ENCODE measurements at places on chromosomes 4 and X.

DNA sequence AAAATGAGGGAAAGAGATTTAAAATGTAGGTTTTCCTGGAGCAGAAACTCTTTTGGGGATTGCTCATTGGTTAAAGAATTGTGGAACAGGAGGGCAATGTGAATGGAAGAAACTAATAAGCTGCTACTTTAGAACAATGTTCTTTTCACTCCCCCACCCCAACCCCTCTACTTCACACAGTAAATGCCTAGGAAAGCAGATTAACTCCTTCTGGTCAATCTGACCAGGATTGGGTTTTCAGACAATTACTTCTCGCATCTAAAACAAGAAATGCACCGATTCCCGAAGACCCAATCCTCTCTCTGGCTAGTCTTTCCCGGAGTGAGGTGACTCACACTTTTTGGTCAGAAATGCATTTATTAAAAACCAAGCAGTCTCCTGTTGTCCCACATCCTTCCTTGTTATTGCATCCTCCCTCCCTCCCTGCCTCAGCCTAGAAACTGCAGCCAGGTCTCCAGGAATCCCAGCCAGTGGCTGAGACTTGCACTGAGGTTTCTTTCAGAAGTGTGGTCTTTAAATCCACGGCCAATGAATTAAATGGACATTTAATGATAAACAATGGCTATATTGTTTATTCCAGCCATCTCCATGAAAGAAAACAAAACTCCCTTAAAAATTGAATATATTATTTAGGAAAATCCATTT, 21.4 kb downstream of the MFAP3L start:
- no peak for DNase-seq

- no peak for DNase-seq
Measured at GRCh38 chr4:41880840-41881831, 54.1 kb upstream of the TMEM33 start.

- DNase-seq: no peak
Measured at GRCh38 chr4:107069049-107069448, 32.9 kb upstream of the DKK2 start.

GRCh38 chr4:110682311-110682710, 59.4 kb upstream of the PITX2 start:
- no peak for DNase-seq

- DNase-seq: no peak
Measured at GRCh38 chr4:73593631-73594241, 26.5 kb downstream of the RASSF6 start.

GRCh38 chr4:172232966-172233365, 419.8 kb downstream of the GALNTL6 start:
- no peak for DNase-seq

DNA sequence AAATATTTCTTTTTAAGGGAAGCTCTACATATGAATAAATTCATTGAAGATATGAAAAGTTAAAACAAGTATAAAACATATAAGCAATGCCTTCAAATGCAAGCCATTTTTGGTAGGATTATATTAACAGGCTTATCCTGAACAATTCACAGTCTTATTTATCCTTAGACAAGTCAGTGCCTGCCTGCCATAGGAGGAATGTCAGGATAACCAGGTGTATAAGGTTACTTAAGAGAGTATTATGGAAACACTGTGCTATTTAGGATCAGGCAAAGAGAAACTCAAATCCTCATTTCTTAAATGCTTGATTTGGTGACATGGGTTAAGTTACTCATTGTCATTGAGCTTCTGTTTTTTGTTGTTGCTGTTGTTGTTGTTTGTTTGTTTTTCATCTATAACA, 2029.9 kb upstream of the AGA start:
- DNase-seq: no peak

- no peak for DNase-seq
Measured at GRCh38 chrX:96682516-96682915, 2.1 kb upstream of the DIAPH2 start.

GRCh38 chr4:4662230-4662629, 120.4 kb upstream of the STX18 start:
- no peak for DNase-seq

GRCh38 chr4:7390336-7390735, 44.4 kb downstream of the PSAPL1 start:
- no peak for DNase-seq

- no peak for DNase-seq
Measured at GRCh38 chrX:97858592-97858991, 974.9 kb downstream of the RPA4 start.

- DNase-seq: no peak
Measured at GRCh38 chr4:76651616-76652015, 216.6 kb downstream of the SHROOM3 start.

DNA sequence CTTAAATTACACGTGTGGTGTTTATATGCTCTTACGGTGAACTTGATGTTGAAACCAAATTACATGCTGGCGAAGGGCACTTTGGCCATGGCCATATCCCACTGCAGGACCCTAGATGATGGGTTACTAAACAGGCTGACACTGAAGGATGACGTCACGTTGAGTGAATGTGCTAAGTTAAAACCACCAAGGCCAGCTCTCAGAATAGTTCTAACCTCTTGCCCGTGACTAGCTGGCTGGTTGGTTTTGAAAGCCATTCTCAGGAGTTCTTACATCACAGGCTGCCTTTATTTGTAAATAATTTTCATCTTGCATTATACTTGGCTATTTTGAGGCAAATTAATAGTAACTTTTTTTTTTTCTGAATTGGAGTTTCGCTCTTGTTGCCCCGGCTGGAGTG, 41.3 kb upstream of the PHEX start:
- no peak for DNase-seq

DNA sequence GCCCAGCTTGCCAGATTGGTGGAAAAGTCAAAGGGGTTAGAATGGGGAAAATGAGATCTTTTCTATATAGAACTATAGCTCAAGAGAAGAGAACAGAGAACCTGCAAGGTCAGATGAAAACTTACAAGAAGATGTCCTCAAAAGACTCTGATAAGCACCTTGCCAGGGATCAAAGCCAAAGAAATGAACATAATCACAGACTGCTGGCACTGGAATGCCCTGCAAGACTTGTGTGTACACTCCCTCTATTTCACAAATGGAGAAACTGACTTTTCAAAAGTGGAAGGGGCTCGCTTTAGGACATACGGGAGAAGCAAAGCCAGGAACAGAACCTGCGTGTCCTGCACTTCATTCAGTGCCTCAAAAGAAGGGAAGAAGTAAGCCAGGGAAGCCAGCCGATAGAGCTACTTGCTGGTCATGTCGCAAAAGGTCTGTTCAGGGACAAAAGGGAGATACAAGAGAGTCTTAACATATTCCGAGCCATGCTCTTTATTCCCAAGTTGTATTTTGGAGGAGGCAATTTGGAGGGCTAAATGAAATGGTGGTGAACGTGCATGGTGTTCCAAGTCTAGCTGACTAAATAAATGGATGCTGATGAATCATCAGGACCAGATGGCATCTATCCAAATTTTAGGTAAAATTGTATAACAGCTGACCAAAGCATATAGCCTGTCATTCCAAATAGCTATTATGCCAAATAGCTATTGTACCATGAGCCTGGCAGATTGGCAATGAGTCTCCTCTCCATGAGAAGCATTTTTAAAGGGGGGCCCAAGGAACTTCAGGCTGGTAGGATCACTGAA, 175.6 kb upstream of the GPC4 start:
- DNase-seq: no peak

- no peak for DNase-seq
Measured at GRCh38 chrX:118156953-118157608, 40.5 kb upstream of the KLHL13 start.

- DNase-seq: no peak
Measured at GRCh38 chr4:61750810-61751209, 550.7 kb downstream of the ADGRL3 start.

DNA sequence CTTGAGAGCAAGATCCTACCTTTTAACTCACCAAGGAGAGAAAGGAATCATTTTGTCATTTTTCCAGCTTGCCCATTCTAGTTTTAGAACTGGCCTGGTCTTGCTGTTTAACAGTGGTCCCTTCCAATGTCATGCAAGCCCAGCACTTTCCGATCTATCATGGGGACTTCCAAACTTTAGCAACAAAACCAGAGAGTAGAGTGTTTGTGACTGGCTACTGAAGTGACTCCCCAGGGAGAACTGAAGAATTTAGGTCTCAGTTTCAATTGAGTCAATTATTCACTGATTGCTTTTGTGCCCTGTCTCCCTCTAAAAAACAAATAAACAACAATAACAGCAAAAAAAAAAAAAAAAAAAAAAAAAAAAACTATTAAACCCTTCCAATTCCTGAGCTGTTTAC, 108.3 kb downstream of the LHFPL1 start:
- no peak for DNase-seq

DNA sequence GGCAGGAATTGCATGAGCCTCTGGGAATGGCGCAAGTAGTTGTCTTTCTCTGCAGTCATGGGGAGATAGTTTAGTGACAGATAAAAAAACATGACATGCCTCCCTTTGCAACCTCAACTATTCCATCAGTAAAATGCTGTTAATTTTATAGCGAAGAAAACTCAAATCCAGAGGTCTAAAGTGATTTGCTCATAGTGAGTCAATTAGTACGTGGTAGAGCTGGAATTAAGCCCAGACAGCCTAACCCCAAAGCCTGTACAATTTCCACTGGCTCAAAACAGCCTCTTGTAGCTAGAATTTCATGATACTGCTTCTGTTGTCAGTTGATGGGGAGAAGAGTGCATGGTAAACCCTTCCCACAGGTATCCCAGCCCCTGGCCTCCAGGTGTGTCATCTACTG, 81.3 kb upstream of the TRPC5 start:
- DNase-seq: no peak

- no peak for DNase-seq
Measured at GRCh38 chr4:38684951-38685844, 21.2 kb downstream of the KLF3 start.

- DNase-seq: no peak
Measured at GRCh38 chr4:6179362-6179761, 21.0 kb downstream of the JAKMIP1 start.

DNA sequence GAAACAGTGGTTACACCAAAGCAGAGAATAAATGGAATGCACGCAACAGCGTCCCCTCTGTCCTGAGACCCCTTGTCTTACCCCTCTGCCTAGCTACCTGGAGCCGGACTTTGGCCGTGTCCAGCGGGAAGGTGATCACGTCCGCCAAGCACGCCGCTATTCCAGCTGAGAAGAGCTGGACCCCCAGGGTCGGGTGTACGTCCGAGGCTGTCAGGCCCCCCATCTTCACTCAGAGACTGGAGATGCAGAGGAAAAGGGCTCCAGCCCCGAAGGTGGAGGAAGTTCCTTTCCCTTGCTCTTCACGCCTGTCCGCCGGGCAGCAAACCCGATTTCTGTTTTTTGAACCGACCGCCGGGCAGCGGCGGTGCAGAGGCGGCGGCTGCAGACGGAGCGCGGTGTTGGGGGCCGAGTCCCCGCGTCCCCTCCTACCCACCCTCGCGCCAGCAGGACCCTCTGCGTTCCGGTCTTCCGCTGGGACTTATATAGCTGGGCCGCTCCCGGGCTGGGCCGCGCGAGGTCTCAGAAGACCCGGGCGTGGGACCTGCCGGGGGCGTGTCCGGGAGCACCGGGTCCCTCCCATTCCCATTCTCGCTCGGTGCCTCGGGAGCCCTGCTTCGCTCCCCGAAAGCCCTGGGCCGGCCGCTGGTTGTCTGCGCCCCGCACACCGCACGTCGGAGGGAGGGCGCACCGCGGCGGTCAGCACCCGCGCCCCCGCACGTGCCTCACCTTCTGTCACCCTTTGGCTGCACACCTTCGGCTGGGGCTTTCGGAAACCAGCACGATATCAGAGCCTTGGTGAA, at the start of gene UCP1:
TSS of gene UCP1 (minus strand) at position 455 of the 800 bp plus-strand sequence. CDS start at position 223, 232 bp downstream.
- DNase-seq: no peak

DNA sequence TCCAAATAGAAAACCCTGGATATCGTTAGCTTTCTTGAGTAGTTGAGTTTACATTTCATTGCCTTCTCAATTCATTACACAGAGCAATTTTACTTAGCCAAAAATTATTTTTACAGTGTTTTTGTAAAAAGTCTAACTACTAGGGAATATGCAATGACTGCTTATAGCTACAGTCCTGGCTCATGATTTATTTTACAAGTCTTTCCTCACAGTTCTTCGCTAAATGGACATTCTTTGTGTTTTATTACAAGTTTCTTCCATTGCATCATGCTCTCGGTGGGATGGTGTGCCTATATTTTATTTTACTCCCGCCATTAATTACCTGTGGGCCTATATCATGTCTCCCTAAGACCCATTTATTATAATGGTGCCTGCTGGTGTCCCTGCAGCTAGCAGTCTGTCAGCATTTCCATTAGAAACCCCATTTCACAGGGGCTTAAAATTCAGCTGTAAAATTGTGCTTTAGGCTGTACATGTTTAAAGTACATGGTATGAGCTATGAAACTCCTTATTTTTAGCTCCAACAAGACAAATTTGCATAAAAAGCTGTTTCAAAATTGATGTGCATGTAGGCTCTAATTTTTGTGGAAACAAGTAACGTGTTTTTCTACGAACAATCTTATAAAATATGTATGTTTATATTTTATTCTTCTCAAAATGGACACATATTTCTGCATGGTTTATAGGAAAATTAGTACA, 227.4 kb downstream of the SLC7A11 start:
- no peak for DNase-seq

- DNase-seq: no peak
Measured at GRCh38 chr4:110849461-110849860, 226.6 kb upstream of the PITX2 start.

DNA sequence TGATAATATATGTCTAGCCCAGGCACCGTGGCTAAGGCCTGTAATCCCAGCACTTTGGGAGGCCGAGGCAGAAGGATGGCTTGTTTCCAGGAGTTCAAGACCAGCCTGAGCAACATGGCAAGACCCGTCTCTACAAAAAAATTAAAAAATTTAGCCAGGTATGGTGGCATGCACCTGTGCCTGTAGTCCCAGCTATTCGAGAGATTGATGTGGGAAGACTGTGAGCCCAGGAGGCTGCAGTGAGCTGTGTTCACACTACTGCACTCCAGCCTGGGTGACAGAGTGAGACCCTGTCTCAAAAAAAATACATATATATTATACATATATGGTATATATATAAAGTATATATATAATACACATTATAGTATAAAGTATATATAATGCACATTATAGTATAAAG, 162.0 kb upstream of the MAB21L2 start:
- no peak for DNase-seq

DNA sequence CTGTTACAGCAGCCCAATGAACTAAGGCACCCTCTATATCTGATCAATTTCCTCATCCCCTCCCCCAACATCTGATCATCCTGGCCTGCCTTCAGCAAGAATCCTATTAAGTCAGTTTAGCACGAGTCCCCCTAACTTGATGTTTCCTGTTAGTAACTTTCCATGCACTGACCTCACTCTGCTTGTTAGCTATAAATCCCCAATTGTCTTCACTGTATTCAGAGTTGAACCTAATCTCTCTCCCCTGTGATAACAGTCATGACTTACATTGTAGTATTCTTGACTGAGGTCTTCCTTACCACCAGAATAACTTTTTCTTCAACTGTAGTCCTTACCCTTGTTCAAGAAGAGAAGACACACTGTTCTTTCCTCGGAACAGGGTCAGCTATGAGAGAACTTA, 8.5 kb downstream of the ANXA5 start:
- DNase-seq: no peak

DNA sequence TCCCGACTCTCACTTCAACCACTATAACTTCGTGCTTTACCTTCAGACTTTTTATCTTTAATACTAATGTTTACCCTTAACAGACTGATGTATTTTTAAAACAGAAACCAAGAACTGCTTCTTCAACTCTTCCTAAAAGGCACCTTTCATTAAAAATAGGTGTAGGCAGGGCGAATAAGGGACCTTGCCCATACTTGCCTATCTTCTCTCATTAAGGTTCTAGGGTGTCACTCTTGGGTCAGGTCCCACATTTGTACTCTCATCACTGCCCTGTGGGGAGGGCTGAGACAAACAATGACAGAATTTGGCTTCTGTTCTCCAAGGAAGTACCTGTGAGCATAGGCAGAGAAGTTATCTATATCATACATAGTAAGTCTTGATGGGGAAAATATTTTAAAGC, 69.7 kb downstream of the ANKRD50 start:
- DNase-seq: no peak
